Activated CD4-positive, alpha-beta T cell treated with anti-CD3 and anti-CD28 coated beads, Interleukin-2, amount 50 U/mL, for 48 hours (primary cell): ENCODE measurements at places on chromosomes 7 and 10.

DNA sequence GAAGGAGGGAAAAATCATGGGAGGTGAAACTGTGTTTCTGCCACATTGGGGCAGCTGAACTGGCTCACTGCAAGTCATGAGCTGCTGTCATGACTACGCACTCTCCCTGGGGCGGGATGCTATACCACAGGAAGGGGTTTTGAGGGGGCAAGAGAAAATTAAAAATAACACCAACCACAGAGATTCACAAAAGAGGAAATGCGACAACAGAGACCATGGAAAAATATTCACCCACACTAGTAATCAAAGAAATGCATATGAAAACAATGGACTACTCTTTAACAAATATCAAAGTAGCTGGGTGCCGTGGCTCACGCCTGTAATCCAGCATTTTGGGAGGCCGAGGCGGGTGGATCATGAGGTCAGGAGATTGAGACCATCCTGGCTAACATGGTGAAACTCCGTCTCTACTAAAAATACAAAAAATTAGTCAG, 65.2 kb upstream of the TM9SF3 start:
- DNase-seq: peak; percentile 16

DNA sequence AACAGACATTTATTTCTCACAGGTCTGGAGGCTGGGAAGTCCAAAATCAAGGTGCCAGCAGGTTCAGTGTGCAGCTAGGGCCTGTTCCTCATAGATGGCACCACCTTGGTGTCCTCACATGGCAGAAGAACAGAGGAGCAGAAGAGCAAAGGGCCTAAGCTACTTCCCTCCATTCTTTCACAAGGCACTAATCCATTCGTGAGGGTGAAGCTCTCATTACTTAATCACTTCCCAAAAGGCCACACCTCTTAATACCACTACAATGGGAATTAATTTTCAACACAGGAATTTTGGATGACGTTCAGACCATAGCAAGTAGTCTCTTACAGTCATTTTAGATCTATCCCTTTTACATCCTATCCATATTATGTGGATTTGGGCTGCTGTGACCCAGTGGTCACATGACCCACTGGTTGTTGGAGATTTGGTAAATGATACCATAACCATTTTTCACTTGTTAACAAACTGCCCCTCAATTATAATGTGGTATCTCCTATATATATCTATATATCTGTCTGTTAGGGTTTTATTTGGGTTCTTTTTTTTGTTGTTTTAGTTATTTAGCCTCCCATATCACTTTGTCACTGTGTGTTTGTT, 63.4 kb downstream of the BBS9 start:
- DNase-seq: no peak

DNA sequence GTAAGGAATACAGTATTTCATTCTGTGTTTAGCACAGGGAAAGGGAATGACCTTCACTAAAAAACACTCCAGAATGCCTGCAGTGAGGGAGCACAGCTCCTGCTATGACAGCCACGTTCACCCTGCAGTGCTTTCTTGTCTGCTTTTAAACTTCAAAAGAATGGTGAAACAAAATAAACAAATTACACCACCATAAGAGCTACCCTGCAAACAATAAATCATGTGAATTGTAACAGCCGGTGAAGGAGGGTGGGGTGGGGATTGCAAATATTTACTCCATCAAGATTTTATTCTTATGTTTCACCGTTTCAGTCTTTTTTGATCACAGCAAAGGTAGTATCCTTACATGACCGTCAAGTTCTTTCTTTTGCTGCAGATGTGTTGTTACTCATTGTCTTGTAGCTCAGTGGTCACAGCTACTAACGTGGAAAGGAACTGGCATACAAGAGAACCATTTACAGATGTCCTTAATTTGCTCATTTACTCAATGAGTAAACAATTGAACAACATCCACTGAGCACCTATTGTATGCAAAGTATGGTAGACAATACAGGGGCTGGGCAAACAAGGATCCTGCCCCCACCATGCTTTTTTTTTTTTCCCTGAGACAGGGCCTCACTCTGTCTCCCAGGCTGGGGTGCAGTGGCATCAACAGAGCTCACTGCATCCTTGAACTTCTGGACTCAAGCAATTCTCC, 4.1 kb upstream of the CHN2 start:
- no peak for DNase-seq

GRCh38 chr7:35781200-35781701, 19.6 kb upstream of the SEPTIN7 start:
- no peak for DNase-seq

GRCh38 chr7:8831376-8831775, 398.0 kb downstream of the NXPH1 start:
- DNase-seq: no peak

DNA sequence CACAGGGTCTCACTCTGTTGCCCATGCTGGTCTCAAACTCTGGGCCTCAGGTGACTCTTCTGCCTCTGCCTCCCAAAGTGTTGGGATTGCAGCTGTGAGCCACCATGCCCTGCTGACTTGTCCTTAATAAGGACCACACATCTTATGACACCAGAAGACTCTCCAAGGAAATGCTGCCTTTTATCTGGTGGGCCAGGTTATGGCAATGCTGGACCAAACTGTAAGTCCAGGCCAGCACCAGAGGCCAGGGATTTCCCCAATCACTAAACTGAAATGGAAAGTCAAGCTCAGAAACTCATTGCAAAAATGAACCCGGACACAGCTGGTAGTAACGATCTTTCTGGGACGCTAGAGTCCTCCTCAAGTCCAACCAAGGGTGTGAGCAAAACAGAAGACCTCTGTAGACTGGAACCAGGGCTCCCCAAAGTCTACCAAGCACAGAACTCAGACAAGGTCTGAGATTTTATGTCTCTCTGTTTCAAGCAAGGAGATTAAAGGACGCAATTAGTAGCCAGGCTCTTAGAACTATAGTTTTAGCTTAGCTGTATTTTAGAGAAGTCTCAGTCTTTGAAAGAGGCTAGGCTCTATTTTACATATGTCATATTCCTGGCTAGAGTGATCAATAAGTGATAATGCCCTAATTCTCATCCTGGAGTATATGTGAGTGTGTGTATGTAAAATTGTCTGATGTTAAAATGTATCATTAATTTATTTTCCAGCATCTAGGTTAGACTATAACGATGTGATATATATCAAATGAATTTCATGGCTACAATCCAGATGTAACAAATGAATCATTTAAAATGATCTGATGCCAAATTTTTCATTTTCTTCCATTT, 74.0 kb upstream of the ITGB1 start:
- DNase-seq: no peak

DNA sequence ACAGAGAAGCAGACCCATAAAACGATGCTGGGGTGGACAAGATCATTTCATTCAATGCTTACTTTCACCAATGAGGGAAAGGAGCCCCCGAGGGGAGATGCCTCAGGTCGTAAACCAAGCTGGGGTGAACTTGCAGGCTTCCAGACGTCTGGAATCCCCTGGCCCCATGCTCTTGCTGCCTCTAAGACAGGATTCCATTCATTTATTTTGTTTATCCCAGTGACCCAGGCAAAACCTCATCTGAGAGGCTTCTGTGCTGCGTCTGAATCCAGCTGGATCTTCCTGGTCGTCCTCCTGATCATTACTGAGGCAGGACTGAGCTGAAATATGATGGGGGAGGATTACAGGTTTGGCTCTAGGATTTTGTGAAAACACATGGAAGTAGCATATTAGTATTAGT, 182.9 kb downstream of the MYOF start:
- DNase-seq: no peak

DNA sequence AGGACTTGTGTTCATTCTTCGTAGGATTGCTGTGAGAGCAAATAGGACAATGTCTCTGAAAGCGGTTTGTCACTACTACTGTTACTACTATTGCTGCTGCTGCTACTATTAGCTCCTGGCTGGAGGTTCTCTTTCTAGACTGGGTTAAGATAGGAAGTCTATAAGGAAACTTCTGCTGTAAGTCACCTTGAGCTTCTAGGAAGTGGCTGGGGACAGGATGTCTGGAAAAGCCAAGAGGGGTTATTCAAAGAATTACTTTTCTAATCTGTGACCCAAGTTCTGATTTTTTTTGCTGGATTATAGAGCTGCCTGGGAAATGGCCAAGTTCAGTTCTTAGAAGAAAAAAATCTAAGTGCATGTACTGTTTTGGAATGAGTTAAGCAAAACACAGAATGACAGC, 62.2 kb downstream of the NAMPT start:
- no peak for DNase-seq

DNA sequence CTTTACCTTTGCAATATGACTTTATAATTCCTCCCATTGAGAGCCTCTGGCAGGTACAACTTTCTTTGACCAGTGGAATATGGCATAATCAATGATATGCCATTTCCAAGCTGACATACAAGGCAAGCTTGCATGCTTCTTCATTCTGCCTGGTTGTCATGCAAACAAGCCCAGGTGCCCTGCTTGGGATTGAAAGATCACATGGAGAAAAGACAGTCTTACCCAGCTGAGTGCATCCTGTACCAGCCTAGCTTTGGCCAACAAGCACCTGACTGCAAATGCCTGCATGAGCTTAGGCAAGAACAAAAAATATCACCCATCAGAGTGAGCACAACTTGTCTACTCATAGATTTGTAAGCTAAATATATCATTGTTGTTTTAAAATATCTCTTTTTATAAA, 82.9 kb upstream of the KCND2 start:
- DNase-seq: no peak

DNA sequence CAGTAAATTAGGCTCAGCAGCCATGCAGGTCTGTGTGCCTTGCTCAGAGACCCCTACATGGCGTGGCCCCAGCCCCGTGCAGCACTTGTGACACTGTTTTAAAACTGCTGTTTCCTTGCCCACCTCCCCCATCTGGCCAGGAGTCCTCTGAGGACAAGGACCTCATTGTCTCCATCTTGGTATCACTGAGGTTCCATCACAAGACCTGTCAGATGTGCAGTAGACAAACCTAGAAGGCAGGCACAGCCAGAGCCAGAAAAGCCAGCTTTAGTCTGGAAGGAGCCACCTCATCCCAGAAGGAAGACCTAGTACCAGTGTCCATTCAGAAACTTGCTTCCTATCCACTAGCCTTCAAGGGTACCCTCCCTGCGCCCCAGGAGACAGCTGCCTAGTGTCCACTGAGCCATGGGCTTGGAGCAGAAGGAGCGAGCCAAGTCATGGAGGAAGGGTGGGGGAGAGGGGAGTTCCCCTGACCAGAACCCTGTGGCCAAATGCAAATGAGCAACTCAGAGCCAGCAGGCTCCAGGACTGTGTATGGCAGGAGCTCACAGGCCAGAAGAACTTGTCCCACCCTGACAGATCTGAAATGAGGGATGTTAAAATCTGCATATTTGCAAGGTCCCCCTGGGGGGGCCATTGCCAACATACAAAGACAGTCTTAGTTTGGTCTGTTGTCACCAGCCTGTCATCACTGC, 176.1 kb downstream of the SH3PXD2A start:
- DNase-seq: no peak

DNA sequence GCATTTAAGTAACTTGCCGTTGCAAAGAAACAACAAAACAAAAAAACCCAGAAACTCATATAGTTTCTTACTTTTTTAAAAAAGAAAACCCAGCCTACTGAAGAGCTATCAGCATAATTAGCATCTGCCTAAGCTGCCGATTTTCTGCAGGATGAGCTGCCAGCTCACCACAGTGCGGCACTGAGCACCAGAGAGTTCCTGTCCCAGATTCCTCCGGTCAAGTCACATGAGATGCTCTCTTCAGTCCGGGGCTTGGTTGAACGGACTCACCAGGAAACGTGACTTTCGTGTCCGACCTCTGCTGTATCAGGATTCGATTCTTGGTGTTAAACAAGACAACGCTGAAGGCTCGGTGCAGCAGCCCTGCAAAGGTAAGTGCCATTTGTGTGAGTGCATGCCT, 3.2 kb downstream of the IDI2 start:
- no peak for DNase-seq

- DNase-seq: peak; percentile 21
Observed at GRCh38 chr10:92239600-92240288, 51.1 kb downstream of the CPEB3 start.

GRCh38 chr7:117835016-117835664, 38.1 kb downstream of the CTTNBP2 start:
- DNase-seq: no peak

DNA sequence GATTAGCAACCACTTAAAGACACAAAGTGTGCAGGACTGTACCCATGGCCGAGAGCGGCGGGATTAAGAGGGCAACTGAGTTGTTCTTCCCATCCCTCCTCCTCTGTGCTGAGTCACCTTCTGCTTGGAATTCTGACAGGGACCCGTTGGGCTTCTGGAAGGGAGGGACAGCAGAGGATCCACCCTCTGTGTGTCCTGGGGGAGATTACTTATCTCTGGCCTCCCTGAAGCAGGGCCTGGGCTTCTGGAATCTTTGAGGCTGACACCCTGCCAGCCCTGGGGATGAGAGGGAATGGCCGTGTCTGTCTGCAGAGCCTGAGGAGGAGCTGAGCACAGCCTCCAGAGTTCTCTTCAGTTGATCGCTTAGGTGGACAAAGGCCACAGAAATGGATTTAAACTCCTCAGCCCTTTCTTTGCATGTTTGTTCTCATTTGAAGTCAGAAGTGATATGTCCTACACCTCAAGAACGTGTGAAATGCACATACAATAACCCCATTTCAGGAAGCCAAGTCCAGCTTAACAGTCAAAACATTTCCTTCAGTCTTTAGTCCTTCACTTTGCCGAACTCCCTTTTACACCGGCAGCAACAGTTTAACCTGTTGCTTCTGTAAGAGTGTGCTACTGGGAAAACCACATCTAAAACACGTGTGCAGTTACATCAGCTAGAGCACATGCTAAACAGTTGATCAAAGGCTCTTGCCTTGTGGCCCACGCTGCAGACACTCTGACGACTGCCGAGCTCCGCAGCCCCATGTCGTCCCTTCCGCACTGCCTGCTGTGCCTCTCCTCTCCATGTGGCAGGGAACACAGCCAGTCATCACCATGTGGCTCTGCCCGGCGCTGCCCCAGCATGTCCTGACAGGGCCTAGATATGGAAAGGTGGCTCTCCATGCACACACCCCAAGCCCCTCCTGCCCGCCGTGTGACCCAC, 55.7 kb downstream of the IKZF1 start:
- DNase-seq: peak; percentile 75

GRCh38 chr10:43082087-43082486, 5.2 kb downstream of the RET start:
- no peak for DNase-seq

- DNase-seq: peak; percentile 76
Observed at GRCh38 chr10:17025444-17026295, 103.9 kb downstream of the CUBN start.

GRCh38 chr10:126016156-126016805, 119.9 kb downstream of the FANK1 start:
- no peak for DNase-seq

DNA sequence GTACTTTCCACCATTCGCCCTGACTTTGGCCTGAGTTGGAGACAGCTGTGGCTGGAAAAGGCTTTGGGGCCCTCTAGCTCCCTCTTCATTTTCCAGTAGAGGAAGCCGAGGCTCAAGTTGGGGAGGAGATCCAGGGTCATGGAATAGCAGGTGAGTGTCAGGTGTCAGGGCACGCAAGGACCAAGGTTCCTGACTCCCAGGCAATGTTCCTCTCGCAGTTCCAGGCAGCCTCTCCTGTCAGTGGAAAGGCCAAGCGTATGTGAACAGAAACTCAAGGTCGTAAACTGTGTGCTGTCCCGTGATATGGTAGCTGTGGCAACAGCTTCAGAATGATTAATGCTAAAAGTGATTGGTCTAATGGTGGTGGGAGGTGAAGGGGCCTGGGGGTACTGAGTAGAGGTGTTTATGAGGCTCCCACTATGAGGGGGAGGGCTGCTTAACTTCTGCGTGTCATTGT, 13.2 kb downstream of the ADAMTS14 start:
- no peak for DNase-seq
